ENCODE measurements at places on chromosomes 12 and 14.

GRCh38 chr12:130109062-130109945 lies 53.0 kb upstream of the FZD10 start:
- no peak for DNase-seq

DNA sequence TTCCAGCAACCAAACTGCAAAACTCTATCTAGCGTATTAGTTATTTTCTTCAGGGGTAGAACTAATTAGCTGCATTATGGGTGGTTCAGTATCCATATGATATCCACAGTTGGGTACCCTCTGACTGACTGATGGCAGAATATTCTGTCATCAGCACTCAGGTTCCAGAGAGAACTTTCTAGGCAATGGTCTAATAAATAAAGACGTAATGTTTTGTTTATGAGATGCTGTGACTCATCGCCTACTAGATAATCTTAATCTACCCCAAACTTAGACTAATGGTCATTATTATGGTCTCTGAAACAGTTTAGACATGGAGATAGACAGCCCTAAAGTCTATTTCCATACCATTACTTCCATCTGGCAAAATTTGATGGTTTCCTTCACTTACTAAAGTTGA lies 220.1 kb downstream of the MED13L start:
- no peak for DNase-seq

GRCh38 chr12:263574-263973 lies 938 bp upstream of the SLC6A13 start:
- DNase-seq = no peak

GRCh38 chr14:93458234-93458633 lies 27.5 kb downstream of the UNC79 start:
- DNase-seq = no peak
